Right ventricle myocardium superior (tissue), 1 donor: ENCODE measurements at places on chromosomes 7 and 10. TPM values are rescaled to one million over a fixed set of nuclear protein-coding genes. Genes with fewer than 3 reads are reported as not detected.

- DNase-seq, result no peak
Measured at GRCh38 chr10:22723343-22723779, 9.0 kb upstream of the PIP4K2A start.

GRCh38 chr7:149569025-149569725 is 71.6 kb upstream of the ZNF746 start:
- no peak for DNase-seq

The MRPS33 gene
- 136 TPM for total RNA-seq

The SLC13A4 gene
- total RNA-seq, result not detected
